ENCODE measurements at places on chromosomes 3 and 15.

DNA sequence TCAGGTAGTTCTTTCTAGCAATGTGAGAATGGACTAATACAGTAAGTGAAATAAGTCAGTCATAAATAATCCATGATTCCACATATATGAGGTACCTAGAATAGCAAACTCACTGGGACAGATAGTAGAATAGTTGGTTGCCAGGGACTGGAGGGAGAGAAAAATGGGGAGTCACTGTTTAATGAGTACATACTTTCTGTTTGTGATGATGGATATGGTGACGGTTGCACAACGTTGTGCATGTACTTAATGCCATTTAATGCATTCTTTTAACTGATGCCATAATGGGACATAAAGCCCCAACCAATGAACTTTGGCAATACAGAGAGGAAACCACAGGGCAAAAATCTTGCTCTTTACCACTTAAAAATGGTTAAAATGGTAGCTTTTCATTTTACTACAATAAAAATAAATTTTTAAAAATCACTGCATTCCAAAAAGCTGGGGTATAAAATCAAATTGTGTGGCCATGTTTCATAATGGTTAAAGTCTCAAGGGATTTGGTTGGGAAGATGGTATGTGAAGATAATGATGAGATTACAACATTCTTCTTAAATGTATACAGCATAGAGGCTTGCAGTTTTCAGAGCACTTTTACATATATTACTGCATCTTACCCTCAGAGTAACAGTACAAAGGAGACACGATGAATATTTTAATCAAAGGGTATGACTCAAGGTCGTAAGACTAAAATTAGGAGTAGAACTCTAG, 45.2 kb downstream of the ADAM10 start:
- peak; percentile 48 for DNase-seq

DNA sequence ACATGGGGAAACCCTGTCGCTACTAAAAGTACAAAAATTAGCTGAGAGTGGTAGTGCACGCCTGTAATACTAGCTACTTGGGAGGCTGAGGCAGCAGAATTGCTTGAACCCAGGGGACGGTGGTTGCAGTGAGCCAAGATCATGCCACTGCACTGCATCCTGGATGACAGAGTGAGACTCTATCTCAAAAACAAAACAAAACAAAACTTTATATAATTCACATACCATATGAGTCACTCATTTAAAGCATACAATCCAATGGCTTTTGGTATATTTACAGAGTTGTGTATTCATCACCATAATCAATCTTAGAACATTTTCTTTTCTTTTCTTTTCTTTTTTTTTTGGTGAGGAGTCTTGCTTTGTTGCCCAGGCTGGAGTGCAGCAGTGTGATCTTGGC, 8.7 kb downstream of the PXK start:
- no peak for DNase-seq

DNA sequence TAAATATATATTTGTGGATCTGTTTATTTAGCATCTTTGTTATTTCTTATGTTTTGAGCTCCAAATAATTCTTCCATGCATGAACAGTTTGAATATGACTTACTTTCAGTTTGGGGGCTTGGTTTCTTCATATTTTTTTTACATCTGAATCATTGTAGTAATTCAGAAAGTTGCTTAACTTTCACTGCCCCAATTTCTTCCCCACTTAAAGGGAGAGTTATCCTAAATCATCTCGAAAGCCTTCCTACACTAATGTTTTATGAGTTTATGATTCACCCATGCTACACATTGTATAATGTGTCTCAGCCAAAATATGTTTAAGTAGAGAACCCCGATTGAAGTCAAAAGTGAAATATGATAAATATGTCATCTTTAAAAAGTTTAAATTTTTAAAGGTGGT, 47.8 kb downstream of the SPRED1 start:
- peak; percentile 20 for DNase-seq

DNA sequence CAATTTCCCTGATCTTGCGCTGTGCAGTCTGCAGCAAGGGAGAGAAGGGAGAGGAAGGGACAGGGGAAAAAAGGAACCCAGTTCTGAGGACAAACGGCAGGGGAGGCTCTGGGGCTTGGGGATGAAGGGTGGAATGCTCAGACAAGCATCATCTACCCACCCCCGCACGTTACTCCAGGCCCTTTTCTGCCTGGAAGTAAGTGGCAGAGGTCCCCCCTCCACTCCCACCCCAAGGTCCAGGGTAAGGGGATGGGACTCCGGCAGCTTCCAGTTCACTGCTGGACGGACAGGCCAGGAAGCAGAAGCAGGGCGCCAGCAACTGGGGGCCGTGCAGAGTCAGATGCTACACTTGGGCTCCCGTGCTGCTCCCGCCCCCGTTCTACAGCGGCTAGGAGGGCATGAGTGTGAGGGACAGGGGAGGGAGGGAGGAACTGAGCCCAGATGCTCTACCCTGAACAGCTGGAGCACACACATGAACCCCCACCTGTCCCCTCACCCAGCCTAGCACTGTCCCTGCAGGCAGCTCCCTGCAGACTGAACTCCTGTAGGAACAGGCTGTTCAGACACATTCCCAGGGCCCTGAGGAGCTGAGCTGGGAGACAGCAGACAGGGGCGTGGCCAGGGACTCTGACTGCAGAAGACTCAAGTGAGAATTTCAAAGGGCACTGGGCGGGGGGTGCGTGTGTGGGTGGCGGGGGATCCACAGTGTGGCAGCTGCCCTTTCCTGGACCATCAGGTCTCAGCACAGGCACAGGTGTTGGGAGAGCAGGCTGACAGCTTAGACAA, 59.7 kb downstream of the SENP2 start:
- DNase-seq = no peak

- no peak for DNase-seq
These were observed 23.8 kb downstream of the CFAP161 start for GRCh38 chr15:81157939-81158223.

DNA sequence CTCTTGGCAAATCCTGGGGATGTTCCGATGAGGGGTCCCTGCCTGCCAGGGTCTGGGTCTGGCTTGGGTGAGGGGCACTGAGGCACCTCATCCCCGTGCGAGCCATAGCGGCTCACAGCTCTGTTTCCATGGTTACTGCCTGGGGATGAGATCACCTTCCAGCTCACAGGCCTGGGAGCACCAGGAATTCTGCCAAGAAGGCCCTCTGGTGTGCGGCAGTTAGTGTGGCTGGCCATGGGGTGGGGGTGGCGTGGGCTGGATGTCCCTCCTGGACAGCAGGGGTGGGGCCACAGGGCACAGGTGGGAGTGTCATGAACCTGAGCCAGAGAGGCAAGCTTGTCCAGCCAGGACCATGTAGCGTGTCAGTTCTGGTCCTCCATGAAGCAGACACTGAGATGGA, 22.1 kb upstream of the PRR23E start:
- DNase-seq = no peak

DNA sequence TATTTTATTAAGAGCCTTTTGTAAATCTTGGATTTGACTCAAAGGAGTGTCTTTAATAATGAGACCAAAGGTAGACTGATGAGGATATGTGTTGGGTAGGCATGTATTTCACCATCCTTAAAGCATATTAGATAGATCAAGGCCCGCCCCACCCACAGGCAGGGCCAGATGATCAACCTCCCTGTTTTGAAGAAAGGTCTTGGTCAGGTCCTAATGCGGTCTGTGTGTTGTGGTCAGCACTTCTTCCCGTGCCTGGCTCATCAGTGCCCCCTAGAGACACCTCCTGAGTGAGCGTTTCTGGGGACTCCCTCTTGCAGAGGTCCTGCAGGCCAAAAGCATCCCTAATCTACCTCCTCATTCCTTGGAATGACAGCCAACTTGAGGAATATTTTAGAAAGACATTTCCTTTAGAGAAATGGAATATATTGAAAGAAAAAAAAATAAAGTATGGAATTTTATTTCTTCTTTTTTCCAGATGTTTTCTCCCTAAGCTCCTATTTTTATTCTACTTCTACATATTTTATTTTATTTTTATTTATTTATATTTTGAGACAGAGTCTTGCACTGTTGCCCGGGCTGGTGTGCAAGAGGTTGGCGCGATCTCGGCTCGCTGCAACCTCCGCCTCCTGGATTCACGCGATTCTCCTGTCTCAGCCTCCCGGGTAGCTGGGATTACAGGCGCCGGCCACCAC, 6.0 kb downstream of the TM4SF4 start:
- peak; percentile 80 for DNase-seq

DNA sequence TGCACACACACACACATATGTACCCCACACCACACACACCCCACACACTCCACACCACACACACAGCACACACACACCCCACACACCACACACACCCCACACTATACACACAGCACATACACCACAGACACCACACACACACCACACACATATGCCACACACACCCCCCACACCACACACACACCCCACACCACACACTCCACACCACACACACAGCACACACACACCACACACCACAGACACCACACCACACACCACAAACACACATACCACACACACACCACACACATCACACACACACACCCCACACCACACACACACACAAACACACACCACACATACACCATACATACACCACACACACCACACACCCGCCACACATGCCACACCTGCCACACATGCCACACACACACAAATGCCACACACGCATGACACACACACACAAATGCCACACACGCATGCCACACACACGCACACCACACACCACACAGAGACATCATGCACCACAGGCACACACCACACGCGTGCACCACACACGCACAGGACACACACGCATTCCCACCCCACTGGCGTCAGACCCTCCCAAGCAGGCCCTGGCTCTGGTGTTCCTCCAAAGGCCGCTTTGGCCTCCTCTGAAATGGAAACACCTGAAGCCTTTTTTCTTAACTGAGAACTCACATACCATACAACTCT, 15.7 kb downstream of the CHST13 start:
- DNase-seq = no peak

DNA sequence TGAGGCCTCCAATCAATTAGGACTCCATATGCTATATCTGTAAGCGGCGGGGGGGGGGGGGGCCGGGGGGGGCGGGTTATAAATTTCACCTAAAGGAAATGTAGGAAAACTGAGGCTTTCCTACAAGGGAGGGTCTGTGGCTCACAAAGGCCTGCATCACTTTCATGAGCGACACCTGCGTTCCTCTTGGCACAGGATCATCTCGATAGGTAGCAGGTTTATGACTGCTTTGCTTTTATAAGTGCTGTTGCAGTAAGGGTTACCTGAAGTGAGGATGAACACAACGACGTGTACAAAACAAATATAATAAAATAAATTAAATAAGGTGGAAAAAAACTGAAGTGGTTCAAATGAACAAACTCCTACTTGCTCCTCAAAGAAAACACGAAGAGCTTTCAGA, 194.3 kb downstream of the FOXP1 start:
- DNase-seq = no peak

DNA sequence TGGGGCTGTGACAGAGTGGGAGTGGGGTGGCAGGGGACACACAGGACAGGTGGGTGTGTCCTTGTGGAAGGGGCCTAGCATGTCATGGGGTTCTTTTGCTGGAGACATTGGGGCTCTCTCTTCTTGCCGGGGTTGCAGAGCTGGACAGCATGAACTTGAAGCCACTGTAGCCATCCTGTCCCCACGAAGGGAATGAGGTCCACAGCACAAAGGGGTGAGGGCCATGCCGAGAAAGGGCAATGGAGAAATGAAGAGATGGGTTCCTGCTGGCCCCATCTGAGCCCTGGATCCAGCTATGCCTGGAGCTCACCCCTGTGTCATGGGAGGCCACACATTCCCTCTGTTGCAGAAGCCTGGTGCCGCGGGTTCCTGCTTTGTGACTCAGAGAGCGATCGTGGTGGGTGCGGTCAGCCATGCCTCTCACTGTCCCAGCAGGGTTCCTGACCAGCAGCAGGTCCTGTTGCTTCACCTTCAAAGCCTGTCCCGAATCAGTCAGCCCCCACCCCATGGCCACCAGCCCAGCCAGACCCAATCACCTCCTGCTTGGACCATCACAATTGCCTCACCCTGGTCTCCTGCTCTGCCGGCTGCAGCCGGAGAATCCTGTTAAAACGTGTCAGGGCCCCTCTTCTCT, 50.0 kb downstream of the DNAJB8 start:
- DNase-seq = peak; percentile 17

GRCh38 chr3:57959423-57960173, 48.6 kb upstream of the FLNB start:
- no peak for DNase-seq

DNA sequence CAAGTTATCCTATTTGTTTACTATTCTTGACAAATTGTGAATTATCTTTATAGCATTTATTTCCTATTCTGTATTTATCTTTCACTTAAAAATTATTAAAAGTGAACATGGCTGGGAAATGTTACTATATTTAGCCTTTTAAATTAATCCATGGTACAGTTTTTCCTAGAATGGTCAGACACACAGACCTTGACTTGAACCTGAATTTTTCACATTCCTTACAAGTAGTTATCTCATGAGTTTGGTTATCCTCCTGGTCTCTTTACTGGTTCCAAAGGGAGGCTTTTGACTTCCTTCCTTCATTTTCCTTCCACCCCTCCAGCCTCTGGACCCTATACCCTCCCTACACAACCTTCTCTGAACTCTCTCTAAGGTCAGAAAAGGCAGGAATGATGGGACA, 280.6 kb downstream of the SATB1 start:
- no peak for DNase-seq

- DNase-seq = no peak
These were observed 62.0 kb downstream of the TLE3 start for GRCh38 chr15:70035719-70036077.

GRCh38 chr15:70142072-70142321, 44.3 kb upstream of the TLE3 start:
- DNase-seq = no peak

GRCh38 chr15:29062179-29062591, 176.4 kb downstream of the APBA2 start:
- DNase-seq = no peak

DNA sequence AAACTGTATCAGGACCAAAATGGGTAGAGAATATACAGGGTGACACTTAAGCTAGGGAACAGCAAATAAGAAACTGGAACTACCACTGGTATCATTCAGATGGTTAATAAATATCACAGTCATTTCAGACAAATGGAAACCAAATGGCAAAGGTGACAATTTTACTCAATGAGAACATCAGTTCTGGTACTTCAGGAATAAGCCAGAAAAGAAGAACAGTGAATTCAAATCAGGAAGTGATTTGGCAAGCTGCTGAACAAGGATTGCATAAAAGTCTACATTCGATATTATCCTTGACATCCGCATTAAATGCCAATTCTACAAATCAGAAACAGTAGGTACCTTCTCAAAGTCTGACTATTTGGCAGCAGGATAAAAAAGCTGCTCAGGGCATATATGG, 23.5 kb upstream of the STIMATE start:
- no peak for DNase-seq

GRCh38 chr15:42138968-42139386, 17.5 kb downstream of the PLA2G4F start:
- DNase-seq = no peak

DNA sequence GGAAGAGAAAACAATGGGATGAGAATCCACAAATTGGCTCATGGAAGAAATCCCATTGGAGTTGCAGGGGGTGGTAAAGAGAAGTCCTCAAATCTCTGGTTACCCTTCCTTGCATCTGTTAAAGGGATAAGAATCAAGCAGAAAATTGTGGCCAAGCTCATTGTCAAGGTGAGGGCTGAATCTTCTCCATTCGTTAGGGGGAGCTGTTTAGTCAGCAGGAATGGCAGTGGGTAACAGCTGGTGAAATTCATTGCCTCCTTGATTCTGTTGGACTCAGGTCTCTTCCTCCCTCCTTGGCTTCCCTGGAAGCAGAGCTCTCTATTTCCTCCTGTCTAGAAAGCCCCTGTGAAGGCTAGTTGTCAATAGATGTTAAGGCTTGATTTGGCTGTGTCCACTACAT, 343.1 kb upstream of the SEMA6D start:
- DNase-seq = peak; percentile 3

GRCh38 chr3:10263646-10264363, 15.5 kb downstream of the TATDN2 start:
- DNase-seq = peak; percentile 28

- DNase-seq = no peak
These were observed 68.2 kb upstream of the TJP1 start for GRCh38 chr15:29890336-29891095.
